ENCODE measurements at places on chromosomes 4 and X.

GRCh38 chrX:150165776-150166610 lies 197.1 kb upstream of the MAMLD1 start:
- DNase-seq, result no peak

DNA sequence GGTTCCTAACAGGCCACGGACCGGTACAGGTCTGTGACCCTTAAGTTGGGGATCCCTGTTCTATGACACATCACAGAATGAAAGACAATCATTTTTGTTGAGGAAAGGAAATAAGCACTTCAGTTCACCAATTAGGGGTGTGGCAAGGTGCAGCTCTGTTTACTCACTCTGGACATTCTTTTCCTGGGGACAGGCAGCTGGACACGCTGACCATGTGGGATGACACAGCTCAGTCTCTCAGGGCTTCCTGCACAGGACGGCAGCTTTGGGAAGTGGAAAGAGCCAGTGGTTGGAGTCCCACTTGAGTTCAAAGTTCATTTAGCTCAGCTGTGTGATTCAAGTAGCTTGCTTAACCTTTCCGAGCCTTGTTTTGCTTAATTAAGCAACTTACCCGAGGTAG lies 55.7 kb downstream of the NDNF start:
- DNase-seq, result no peak

GRCh38 chrX:27966955-27967354 lies 14.3 kb downstream of the DCAF8L1 start:
- no peak for DNase-seq

DNA sequence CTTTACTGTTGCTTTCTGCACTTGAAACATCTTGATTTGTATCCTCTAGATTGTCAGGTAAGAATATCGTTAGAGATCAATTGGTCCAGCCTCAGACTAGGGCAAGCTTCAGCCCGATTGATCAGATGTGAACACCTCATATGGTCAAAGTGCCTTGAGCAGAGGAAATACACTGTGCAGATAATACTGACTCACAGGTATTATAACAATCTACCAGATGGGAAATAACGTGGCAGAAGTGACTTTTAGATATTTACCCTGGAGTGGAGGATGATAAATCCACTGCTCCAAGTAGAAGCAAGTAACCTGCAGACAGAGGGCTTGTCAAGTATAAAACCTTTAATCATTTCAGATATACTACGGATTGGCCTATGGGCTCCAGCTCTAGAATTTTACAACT lies 17.9 kb downstream of the VEGFC start:
- no peak for DNase-seq

DNA sequence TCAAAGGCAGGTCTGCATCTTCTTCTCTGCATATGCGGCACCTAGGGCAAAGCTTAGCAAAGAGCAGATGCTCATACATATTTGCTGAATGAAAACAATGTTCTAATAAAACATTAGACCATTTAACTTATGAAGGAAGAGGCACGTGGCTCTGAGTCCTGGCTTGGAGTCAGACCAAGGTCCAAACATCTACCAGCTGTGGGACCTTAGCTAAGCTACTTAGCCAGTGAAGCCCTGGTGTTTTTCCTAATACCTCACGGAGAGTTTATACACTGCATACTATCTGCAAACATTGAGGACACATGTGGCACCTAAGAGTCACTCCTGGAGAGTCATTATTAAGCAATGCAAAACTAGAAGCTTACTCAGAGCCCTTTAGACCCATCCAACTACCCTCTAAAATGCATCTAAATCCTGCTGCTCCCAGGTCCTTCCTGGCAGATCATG lies 9.0 kb downstream of the PDGFC start:
- peak; percentile 53 for DNase-seq

GRCh38 chr4:687971-688853 lies 739 bp downstream of the SLC49A3 start:
- DNase-seq, result no peak

DNA sequence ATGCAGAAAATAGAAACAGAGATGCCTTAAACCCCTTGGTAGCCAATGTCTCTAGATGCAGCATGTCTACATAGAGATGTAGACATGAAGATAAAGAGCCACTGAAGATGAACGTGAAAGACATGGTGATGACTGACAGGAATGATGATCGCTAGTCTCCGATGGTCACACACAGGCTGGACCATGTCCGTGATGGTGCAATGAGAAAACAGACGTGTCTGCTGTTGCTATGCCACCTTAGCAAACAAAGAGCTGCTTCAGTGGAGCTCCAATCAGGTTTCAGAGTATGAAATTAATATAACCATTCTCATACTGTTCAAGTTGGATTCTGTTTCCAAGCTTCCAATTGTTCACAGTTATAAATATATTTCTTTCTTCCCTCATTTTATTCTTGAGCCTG lies 256.5 kb downstream of the CAMK2D start:
- DNase-seq, result no peak

GRCh38 chrX:124346117-124346876 lies at the start of gene SH2D1A:
Gene SH2D1A, plus strand, starts transcription at chrX:124346563. Its CDS starts 80 bp downstream, at chrX:124346643.
- no peak for DNase-seq

DNA sequence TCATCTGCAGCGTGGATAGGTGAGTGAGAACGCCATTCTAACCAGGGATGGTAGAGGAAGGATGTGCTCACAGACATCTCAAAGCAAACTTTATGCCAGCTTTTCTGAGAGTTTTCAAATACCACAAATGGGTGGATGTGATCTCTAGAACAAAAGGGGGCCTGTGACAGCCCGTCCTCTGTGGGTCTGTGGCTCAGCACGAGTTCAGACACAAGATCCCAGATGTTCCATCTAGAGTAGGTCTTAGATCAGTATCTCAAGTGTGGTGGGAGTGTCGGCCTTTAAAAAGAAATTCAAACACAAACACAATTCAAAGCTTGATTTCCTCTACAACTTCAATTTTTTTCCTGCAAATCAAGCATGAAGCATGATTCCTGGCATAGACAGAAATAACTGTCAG lies 22.8 kb downstream of the QDPR start:
- DNase-seq, result no peak

GRCh38 chr4:151603377-151603776 lies 157.4 kb downstream of the GATB start:
- DNase-seq, result no peak

- DNase-seq, result no peak
Measured at GRCh38 chr4:151690164-151690870, 70.5 kb downstream of the GATB start.

DNA sequence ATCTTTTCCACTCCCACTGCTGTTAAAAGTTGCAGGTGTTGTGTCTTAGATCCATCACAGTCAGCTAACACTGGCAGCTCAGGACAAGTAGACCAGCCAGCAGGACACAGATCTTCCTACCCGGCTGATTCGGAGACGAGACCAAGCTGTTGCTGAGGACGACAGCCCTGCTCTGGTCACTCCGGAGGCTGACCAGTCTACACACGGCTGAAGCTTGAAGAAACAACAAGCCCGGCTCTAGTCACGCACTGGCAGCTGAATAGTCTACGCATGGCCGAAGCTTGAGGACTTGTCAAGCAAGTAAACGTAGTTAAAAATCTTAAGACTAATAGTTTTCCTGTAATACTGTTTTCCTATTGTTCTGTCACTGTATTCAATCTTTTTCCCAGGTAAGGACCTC lies 1.8 kb downstream of the ACOX3 start:
- DNase-seq, result no peak

GRCh38 chrX:96994093-96994492 lies 110.4 kb downstream of the RPA4 start:
- DNase-seq, result no peak

GRCh38 chrX:18146954-18147353 lies 73.7 kb downstream of the BEND2 start:
- DNase-seq, result no peak

DNA sequence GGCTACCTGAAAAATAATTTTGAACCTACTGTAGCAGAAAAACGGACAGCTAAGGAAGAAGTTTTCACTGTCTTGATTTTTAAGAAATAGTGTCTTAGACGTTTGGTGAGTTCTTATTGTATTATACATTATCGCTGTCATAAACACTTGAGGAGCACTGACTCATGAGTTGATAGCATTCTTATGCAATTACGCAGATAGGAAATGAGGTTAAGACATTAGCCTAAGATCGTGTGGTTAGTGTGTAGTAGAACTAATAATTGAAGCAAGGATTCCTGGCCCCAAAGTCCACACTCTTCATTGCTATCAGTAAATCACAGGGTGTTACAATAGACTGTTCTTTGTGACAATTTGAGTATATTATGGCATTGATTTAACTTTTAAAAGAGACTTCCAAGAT lies 238.1 kb downstream of the ARAP2 start:
- DNase-seq, result no peak

GRCh38 chrX:133561251-133561650 lies 146.0 kb upstream of the GPC4 start:
- DNase-seq, result no peak

- DNase-seq, result no peak
Measured at GRCh38 chrX:65874110-65874509, 165.8 kb downstream of the VSIG4 start.

DNA sequence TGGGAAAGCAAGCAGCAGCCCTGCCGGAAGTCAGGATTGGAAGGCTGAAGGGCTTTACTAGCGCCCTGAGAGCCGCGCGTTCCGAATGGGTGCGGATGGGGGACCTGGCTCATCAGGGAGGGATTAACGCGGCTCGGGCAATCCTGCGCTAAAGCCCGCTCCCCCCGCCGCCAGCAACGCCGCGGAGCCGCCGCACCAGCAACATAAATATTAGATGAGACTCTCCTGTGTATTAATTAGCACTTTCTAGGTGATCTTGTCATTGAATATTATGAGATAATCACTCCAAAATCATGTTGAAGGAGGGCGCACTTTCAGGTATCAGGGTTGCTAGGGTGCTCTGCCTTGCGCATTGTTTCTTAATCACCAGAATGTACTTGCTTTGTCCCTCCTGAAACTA lies 357.2 kb upstream of the FAM241A start:
- DNase-seq, result no peak

- DNase-seq, result no peak
Measured at GRCh38 chrX:19968276-19968675, 22.6 kb downstream of the BCLAF3 start.

DNA sequence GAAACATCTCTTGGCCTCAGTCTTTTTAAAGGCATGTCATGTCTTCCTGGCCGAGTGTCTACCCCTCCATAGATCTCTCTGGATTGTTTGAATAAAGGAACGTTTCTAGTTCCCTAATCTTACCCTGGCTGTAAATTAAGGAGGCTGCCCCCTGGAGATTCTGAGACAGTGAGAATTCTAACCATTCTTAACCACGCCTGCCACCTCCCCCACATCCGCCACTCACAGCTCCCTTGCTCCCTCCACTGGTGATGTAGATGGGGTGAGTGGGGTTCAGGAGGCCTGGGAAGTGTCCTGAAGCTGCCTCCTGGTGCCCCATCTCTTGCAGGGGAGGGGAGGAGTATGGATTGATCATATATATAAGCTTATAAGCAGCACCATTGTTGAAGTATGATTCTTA lies 48.0 kb upstream of the TRIM2 start:
- no peak for DNase-seq

- peak; percentile 56 for DNase-seq
Measured at GRCh38 chr4:102139132-102139573, 206.1 kb downstream of the SLC39A8 start.

DNA sequence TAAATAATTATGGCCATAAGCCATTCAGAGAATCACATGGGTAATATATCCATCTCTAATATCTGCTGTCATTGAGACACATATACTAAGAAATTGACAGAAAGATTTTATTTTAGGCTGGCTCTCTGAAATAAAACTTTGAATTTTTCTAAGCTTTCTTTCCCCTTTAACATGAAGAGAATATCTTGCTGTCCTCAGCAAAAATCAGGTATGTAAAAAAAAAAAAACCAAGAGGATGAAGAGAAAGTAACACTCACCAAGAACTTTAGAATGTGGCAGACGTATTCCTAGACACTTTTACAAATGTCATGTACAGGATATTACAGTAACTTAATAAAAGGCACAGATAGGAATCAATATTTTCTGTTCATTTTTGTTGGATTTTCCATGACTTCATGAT lies 65.8 kb downstream of the EPHA5 start:
- DNase-seq, result no peak

DNA sequence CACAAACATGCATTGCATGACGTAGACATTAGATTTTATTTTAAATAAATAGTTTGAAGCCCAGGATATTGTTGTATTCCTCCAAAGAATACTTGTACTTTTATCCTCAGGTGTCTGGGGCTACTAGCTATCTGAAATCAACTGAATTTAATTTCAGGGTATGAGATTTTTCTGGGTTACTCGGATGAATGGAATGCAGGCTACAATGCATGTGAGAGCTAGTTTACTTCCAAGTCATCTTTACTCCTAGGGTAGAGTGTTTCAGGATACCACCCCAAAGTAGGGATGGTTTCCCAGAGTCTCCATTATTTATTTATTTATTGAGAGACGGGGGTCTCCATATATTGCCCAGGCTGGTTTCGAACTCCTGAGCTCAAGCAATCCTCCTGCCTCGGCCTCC lies 66.4 kb downstream of the HPRT1 start:
- DNase-seq, result no peak

- no peak for DNase-seq
Measured at GRCh38 chrX:50736656-50737055, 77.3 kb downstream of the SHROOM4 start.

GRCh38 chr4:5374592-5374991 lies 323.3 kb downstream of the STK32B start:
- no peak for DNase-seq

- no peak for DNase-seq
Measured at GRCh38 chrX:7263961-7264360, 116.0 kb upstream of the PUDP start.

GRCh38 chrX:129360175-129360574 lies 163.1 kb downstream of the SMARCA1 start:
- DNase-seq, result no peak

- DNase-seq, result no peak
Measured at GRCh38 chr4:181702864-181703495, 540.2 kb upstream of the TENM3 start.

DNA sequence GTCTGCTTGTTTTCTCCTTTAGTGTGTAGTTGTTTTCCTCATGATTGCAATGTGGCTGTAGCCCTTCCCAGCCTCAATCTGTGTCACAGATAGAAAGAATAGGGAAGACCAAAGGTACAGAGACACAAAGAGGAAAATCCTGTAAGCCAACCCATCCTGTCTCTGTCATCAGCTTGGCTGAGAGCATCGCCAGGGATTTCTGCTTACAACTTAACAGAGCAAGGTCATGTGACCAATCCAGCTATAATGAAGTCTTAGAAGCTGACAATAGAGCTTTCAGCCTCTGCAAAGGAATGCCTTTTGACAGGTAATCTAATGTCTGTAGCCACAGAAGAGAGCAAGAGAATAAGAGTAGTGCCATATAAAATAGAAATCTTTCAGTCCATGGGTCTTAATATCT lies 1598.0 kb upstream of the AGA start:
- no peak for DNase-seq

DNA sequence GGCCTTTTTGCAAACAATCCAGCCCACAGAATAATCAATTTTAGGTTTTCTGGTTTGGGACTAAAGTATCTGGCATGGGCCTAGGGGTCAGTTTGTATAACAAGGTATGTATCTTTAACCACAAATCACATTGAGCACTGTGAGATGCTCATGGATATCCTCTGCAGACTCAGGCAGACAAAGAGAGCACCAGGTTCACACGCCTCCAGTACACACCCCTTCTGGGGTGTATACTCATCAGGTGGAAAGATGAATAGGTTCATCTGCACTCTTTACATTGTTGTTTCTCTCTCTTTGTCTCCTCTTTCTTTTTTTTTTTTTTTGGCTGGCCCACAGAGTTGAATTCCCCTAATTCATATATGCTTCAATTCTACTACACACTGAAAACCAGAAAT lies 21.1 kb downstream of the TEC start:
- DNase-seq, result no peak
